ENCODE measurements at places on chromosomes 2 and 18.

GRCh38 chr2:170245312-170245711 lies 67.4 kb downstream of the MYO3B start:
- no peak for DNase-seq

- DNase-seq: no peak
These were observed 1.0 kb upstream of the PEX13 start for GRCh38 chr2:61016392-61017002.

GRCh38 chr2:219542931-219543595 lies 546 bp downstream of the CHPF start:
- no peak for DNase-seq

- peak; percentile 43 for DNase-seq
These were observed 40.1 kb upstream of the AKAIN1 start for GRCh38 chr18:5237083-5237722.

DNA sequence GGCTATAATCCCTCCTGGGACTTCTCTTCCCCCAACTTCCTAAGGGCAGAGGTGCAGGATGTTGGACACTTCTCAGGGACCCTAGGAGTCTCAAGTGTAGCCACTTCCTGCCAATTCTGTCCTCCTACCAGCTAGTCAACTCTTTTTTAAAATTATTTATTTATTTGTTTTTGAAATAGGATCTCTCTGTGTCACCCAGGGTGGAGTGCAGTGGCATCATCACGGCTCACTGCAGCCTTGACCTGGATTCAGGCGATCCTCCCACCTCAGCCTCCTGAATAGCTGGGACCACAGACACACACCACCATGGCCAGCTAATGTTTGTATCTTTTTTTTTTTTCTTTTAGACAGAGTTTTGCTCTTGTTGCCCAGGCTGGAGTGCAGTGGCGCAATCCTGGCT lies 11.5 kb downstream of the SFTPB start:
- no peak for DNase-seq

DNA sequence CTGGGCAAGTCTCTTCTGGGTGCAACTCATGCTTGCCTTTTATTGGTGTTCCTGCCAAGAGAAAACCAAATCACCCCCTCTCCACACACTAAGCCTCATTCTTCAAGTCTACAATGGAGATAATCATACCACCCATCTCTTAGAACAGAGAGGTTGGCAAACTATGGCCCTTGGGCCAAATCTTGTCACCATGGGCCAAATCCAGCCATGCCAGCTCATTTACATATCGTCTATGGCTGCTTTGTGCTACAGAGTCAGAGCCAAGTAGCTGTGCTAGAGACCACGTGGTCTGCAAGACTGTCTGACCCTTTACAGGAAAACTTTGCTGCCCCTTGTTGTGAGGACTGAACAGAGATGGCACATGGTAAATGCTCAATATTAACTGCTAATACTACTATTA lies 270.3 kb upstream of the PARD3B start:
- no peak for DNase-seq

DNA sequence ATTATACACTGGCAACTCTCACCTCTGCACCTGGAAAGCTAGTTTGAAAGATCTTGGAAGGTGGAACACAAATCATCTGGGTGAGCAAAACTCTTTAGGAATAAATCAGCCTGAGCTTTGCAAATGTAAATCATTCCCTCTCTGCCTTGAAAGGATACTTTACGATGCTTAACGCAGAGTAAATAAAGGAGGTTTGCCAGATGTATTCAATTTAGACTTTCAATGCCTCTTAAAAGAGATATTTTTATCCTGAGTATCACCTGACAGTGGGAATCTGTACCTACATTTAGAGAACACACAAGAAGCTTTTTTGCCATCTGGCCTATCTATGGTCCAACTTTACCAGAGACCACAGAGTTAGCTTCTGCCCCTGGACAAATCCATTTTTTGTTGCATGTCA lies 983.2 kb upstream of the CDH2 start:
- no peak for DNase-seq

DNA sequence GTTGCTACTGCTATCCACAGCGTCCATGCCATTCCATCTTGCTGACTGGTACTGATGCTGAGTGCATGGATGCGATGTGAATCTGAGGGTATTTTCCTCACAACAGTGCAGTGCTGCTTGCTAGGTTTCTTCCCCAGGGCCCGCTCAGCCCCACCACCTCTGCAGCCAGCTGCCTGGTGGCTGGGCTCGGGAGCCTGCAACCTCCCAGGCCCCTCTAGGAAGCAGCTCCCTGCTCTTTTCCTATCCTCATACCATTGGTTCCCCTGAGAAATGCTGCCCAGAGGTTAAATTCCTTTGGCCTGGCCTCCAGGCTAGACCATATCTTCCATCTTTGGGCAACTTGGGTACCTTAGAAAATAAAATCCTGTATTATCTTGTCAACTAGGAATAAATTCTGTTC lies 413.6 kb downstream of the TGIF1 start:
- no peak for DNase-seq

DNA sequence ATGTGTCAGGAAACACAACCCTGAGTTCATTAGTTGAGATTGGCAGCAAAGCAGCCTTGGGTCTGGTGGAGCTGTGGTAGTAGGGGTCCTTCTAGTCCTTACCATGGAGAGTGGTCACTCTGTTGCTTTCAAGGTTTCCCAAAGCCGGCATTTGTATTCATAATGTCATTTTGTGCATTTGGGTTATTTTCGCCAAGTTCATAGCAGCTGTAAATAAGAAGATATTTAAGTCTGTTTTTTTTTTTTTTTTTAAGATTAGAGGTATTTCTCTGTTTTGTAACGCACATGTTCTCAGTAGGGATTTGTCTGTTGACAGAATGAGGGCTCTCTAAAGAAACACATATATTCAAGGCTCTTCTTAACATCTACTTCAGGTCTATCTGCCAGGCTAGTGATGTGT lies 114.1 kb downstream of the PRPF40A start:
- DNase-seq: no peak

DNA sequence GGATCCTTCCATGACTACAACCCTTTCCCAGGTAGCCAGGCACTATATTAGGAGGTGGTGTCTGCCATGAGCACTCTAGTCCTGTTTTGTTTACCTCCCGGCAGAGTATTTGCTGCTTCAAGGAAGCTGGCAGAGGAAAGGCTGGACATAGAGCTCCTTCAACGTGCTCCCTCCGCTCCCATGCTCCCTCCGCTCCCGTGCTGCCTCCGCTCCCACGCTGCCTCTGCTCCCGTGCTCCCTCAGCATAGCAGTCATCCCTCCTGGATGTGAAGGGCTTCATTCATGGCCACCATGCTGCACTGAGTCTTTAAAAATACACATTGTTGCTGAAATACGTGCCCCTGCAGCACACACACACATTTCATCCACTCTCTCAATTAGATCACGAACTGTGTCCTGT lies 181.9 kb upstream of the MYT1L start:
- no peak for DNase-seq

DNA sequence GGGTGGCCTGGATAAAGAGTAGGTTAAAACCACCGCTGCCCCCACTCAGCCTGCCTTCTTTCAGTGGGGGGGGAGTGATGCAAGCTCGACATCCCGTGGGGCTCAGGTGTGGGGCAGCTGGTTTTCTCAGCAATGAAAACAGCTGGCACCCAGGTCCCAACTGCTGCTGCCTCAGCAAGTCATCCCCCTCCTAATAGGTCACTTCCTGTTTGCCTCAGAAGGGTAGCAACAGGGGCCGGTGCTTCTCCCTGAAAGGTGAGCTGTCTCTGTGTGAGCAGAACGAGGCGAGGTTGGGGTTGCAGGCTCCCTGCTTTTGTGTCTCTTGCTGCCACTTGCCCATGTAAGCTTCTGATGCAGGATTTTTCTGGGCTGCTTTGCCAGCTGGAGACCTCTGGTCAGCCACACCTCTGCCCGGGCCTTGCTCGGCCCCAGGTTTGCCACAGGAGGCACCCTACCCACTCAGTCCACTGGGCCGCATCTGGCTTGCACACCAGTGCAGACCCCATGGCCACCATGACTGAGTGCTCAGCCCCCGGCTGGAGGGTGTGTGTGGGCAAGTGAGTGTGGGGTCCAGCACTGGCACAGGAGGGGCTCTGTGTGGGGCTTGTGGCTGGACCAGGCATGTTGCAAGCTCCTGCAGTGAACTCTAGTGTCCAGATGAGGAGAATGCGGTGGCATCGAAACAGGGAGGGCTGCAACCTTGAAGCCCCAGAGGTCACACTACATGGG lies 11.5 kb upstream of the ASB1 start:
- no peak for DNase-seq

- no peak for DNase-seq
These were observed 649 bp upstream of the CLIP4 start for GRCh38 chr2:29114586-29114945.

GRCh38 chr2:6828299-6828584 lies 37.5 kb downstream of the CMPK2 start:
- peak; percentile 42 for DNase-seq

DNA sequence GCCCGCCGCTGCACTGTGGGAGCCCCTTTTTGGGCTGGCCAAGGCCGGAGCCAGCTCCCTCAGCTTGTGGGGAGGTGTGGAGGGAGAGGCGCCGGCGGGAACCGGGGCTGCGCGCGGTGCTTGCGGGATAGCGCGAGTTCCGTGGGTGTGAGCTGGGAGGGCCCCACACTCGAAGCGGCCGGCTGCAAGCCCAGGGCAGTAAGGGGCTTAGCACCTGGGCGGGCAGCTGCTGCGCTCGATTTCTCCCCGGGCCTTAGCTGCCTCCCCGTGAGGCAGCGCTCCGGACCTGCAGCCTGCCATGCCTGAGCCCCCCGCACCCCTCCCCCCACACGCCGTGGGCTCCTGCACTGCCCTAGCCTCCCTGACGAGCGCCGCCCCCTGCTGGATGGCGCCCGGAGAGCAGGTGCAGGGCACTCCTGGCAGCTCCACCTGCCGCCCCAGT lies 124.4 kb downstream of the CCDC178 start:
- DNase-seq: no peak

- no peak for DNase-seq
These were observed 319.8 kb upstream of the FIGN start for GRCh38 chr2:164055623-164056022.

- DNase-seq: no peak
These were observed 7.1 kb downstream of the NOSTRIN start for GRCh38 chr2:168809537-168809936.

DNA sequence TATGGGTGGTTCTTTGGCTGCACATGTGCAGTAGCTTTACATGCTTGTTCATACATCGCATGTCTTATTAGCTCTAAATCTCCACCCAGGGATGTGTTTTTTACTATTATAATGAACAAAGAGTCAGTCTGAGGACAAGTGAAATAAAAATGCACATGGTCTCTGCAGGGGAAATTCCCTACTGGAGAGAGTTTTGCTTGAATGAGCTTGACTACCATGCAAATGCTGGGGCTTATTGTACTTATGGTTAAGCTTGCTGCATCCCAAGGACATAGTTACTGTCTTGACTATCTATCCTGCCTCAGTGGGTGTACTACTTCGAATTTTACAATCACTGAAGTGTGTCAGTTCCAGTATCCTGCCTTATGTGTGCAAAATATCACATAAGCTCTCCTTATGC lies 362.7 kb downstream of the TDRD15 start:
- DNase-seq: no peak

- no peak for DNase-seq
These were observed 68.9 kb upstream of the CELF4 start for GRCh38 chr18:37634516-37634915.

- DNase-seq: no peak
These were observed at the start of gene TMEM200C for GRCh38 chr18:5895299-5895875. Gene TMEM200C (minus strand): TSS chr18:5895522. CDS start chr18:5892063, 3,459 bp downstream.

- peak; percentile 4 for DNase-seq
These were observed 5.1 kb upstream of the PAX8 start for GRCh38 chr2:113283704-113284284.

GRCh38 chr2:19659024-19659792 lies 242.6 kb downstream of the TTC32 start:
- DNase-seq: no peak

DNA sequence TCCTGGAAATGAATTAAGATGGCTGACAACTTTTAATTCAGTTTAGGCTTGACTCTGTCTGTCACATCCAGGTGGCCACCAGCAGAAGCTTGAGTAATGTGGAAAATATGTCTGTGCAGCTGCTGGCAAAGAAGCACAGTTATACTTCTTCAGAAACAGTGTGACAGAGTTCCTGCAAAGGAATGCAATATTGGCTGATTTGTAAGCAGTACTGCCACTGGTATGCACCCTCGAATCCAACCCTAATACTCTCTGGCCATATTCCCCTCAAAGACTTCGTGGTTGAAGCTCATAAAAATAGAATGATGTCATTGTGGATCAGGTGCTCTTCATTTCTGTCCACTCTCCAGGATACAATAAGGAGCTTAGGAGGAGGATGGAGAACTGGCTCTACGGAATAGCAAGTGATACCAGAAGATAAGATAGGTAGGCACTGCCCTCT lies 86.2 kb downstream of the METTL8 start:
- no peak for DNase-seq

GRCh38 chr2:230657462-230657861 lies 55.2 kb upstream of the CAB39 start:
- no peak for DNase-seq

GRCh38 chr2:180751306-180751920 lies 229.0 kb upstream of the UBE2E3 start:
- no peak for DNase-seq

GRCh38 chr18:40222776-40223175 lies 1732.3 kb upstream of the PIK3C3 start:
- DNase-seq: no peak

- no peak for DNase-seq
These were observed 1426.9 kb upstream of the ACVR2A start for GRCh38 chr2:146417942-146418341.

- no peak for DNase-seq
These were observed 290.2 kb downstream of the GALR1 start for GRCh38 chr18:77539860-77540259.

DNA sequence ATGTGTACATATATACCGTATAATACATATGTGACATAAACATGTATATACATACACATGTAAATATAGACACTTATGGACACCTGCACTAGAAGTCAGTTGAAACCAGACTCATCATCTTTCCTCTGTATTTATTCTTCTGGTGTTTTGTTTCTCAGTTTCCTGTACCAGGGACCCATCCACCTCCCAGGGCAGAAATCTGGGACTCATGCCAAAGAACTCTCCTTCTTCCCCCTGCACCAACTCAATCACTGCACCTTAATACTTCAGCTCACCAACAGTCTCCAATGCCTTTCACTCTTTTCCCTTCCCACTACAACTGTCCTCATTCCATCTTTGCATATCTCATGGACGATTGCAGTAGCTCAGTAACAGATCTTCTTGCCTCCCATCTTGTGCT lies 428.0 kb downstream of the FBXO15 start:
- no peak for DNase-seq
